ENCODE measurements at places on chromosomes 3 and 15. TPM values are rescaled to one million over a fixed set of nuclear protein-coding genes. Genes with fewer than 3 reads are reported as not detected.

Gene SAMMSON
- not detected for polyA plus RNA-seq

Gene TLR9
- 1.9 TPM for polyA plus RNA-seq

Gene FGF7
- polyA plus RNA-seq: not detected

Gene MEX3B
- polyA plus RNA-seq: 0.40 TPM

Gene GPR27
- 0.04 TPM for polyA plus RNA-seq

Data from B cell (primary cell).